ENCODE measurements at places on chromosomes 4 and X.

DNA sequence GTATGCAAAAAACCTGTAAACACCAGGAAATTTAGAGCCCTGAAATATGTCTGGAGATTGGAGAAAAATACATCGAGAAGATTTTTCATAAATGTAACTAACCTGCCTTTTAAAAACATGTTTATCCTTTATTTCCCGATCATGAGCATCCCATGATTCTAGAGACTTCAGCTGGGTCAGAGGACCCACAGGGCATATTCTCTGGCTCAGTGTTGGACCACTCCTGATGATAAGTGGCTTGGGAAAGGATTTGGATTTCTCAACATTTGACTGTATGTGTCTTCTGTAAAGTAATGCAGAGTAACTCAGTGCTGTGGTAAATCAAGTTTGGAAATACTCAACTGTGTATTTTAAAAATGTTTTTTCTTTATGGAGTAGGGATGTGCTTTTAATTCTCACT is 40.0 kb upstream of the ANK2 start:
- DNase-seq = no peak

- DNase-seq = no peak
Measured at GRCh38 chr4:6727081-6727942, 11.3 kb downstream of the BLOC1S4 start.

- no peak for DNase-seq
Measured at GRCh38 chr4:158704274-158704673, 18.9 kb downstream of the PPID start.

GRCh38 chrX:133350751-133351150 is 64.5 kb downstream of the GPC4 start:
- DNase-seq = no peak

- no peak for DNase-seq
Measured at GRCh38 chrX:38859602-38860001, 58.3 kb downstream of the MID1IP1 start.
